Fibroblast of skin of right biceps (primary cell): ENCODE measurements at places on chromosomes 2 and 18.
A peak's percentile ranks its signal among the peaks of the same experiment; 100 is the strongest.

DNA sequence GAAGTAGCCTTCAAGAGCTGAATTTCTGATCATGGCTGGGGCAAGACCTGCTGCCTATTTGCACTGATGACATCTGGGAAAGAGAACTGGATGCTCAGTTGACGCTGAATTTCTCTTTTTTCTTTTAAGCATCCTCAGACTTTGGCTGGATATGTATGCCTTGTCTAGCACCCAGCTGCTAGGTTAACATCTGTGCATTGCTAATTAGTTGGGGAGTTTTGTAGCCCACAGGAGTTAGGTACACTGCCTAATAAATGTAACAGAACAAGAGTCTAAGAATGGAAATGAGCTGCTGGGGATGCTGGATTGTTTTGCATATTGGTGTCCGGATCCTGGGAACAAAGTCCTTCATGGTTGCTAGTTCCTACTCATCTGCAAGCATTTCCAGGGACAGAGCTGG is 40.9 kb upstream of the STPG4 start:
- no peak for DNase-seq

- DNase-seq: no peak
Measured at GRCh38 chr2:175383286-175383685, 201.8 kb upstream of the ATP5MC3 start.

GRCh38 chr2:142504754-142505153 is 372.7 kb upstream of the KYNU start:
- DNase-seq: no peak

- DNase-seq: no peak
Measured at GRCh38 chr2:10163498-10164486, 41.3 kb downstream of the RRM2 start.

GRCh38 chr2:232523402-232523681 is 2.6 kb upstream of the CHRND start:
- no peak for DNase-seq

GRCh38 chr2:85890522-85891176 is 1.9 kb upstream of the ST3GAL5 start:
- no peak for DNase-seq

GRCh38 chr2:36701918-36702317 is 5.4 kb downstream of the VIT start:
- DNase-seq: peak; percentile 37

DNA sequence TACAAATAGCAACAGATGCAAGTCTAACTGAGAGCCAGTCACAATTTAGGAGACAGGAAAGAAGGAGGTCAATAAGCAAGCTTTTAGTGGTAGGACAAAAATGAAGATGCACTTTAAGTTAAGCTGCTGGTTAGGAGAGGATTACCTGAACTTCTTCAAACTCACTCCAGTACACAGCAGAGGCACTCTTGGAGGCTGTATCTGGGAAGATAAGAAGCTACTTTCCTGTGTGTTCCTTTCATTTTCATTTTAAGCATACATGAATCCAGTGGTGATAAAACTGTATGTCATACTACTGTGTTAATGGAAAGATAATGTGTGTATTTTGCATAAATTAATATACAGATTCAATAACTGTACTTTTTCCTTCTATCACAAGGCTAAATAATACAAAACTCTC is 49.6 kb downstream of the HYCC2 start:
- DNase-seq: no peak

- no peak for DNase-seq
Measured at GRCh38 chr2:115396579-115396978, 954.1 kb downstream of the DPP10 start.

DNA sequence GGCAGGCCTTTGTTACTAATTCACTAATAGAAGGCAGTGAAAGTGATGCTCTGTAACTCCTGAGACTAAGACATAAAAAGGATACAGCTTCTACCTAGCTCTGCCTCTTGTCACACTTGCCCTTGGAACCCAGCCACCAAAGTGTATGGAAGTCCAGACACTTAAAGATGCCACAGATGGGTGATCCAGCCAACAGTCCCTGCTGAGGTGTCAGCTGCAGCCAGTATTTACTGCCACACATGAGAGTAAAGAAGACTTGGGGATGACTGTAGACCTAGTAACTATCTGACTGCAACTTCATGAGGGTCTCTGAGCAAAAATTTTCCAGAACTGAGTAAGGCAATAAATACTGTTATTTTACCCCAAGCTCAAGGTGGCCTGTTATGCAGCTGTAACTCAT is 8.8 kb downstream of the IMMT start:
- no peak for DNase-seq

GRCh38 chr18:21450913-21451312 is 149.6 kb downstream of the ESCO1 start:
- no peak for DNase-seq

DNA sequence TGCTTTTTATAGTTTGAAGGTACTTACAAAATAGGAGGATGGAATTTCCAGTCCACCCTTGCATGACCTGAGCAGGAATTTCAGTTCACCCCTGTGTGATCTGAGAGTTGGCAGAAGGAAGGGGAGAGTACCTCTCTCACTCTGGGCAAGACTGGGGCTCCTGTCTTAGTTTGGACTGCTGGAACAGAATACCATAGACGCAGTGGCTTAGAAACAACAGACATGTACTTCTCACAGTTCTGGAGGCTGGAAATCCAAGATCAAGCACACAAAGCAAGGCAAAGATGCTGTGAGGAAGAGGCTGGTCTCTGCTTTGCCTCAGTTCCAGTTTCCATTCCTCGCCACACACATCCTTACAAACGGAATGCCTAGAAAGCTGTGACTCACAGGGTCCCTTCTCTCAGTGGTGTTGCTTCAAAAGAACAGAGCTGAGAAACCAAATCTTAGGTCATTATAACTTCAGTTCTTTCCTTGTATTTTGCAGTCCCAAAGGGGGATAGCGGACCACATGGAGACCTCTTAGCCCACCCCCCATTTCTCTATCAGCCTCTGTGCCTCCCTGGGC is 108.8 kb upstream of the HAAO start:
- DNase-seq: peak; percentile 72

- no peak for DNase-seq
Measured at GRCh38 chr2:232483923-232484627, 3.6 kb downstream of the ECEL1 start.
